NCI-H2029 treated with DMSO at 0.1 percent for 48 hours (cell line): ENCODE measurements at places on chromosomes 12 and 14.

DNA sequence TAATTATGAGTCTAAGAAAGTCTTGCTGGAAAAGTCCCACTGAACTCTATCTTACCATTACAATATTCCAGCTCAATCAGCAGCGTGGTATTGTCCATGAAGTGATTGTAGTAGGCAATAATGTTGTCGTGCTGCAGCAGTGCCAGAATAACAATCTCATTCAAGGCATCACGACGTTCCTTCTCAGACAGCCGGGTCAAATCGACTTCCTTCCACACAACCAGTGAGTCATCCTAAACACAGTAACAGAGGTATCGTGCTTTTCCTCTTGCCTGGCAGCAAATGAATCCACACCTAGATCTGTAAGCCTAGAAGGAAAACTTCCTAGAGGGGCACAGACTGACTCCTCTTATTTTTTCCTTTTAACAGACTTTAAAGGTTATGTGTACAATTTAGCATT lies 2.9 kb downstream of the NEK9 start:
- DNase-seq, result no peak

DNA sequence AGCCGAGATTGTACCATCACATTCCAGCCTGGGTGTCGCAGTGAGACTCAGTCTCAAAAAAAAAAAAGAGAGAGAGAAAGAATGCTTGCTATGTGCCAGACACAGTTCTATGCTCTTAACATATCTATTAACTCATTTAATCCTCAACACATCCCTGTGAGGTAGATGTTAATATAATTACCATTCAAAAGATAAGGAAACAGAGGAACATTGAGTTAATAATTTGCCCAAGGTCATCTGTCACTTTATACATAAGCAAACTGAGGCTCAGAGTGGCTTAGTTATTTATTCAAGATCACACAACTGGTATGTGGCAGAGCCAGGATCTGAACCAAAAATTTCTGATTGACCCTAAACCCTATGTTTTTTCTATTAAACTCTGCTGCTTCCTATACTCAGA lies 116.1 kb upstream of the BCAT1 start:
- DNase-seq, result no peak

- DNase-seq, result no peak
Measured at GRCh38 chr14:93648440-93649168, 139.7 kb downstream of the PRIMA1 start.

DNA sequence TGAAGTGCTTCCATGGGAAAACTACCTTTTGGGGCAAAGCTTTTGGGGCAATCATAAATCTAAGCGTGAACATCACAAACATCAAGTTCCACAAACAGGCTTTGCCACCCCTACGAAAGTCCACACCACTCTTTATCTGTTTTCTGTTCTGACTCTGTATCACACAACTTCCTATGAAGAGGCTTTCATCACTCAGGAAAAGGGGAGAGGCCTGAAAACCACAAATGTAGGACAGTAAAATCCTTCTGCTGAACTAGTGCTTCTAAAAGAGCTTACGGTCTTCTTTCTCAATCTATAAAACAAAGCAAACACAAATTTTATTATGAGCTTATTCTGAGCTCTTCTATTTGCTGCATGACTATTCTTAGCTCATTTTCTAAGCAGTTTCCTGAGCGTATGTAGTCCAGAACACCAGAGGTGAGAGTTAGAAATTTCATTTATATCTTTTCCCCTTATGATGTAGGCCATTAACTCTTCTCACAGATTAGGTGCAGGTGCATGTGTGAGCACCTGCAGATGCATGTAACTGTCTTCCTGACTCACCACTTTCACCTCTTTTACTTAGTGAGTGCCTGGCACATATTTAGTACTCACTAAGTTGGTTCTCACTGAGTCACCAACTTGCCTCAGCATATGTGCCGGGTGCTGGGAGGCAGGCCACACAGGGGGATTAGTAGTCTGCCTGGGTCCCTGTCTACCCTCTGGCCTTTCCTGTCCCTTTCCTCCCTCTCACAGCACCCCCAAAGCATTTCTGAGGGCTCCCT lies 32.9 kb upstream of the SYCP3 start:
- DNase-seq, result no peak

- DNase-seq, result no peak
Measured at GRCh38 chr12:14567351-14568162, at the start of gene PLBD1. TSS of gene PLBD1 (minus strand) at chr12:14567883. CDS start at chr12:14567696, 187 bp downstream.

GRCh38 chr12:21438643-21439042 lies 1.2 kb downstream of the PYROXD1 start:
- DNase-seq, result no peak

DNA sequence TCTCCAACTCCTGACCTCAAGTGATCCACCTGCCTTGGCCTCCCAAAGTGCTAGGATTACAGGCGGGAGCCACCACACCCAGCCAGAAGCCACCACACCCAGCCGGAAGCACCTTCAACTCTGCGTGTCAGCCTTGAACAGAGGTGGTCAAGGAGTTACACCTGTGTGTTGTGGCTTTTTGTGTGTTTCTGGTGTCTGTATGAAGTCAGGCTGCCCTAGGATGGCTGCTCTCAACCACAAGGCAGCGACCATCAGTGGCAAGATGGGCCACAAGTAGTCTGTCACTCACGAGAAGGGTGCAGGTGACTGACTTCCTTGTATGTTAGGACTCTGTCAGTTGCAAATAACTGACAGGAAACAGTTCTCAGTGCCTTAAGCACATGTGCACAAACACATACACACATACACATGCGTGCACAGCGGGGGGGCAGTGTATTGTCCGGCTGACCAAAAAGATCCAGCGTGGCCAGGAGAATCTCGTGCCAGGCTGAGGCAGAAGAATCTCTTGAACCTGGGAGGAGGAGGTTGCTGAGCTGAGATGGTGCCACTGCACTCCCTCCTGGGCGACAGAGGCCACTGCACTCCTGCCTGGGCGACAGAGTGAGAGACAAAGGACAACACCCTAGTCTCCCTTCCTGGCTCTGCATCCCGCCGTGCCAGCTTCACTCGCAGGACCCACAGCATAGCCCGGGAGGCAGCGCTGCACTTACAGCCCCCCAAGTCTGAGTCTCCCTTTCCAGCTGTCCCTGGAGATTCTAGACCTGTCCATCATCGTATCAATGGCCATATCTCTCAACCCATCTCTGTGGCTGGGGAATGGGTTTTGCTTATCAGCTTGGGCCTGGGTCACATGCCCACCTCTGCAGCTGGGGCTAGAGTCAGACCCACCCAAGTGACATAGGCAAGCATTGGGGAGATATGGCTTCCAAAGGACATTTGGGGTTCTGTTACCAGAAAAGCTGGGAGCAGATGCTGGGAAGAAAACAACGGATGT lies 13.7 kb downstream of the P2RX4 start:
- no peak for DNase-seq

- DNase-seq, result no peak
Measured at GRCh38 chr12:121983536-121984210, 38.0 kb upstream of the BCL7A start.

- DNase-seq, result no peak
Measured at GRCh38 chr14:90483571-90483974, 86.7 kb downstream of the CALM1 start.

DNA sequence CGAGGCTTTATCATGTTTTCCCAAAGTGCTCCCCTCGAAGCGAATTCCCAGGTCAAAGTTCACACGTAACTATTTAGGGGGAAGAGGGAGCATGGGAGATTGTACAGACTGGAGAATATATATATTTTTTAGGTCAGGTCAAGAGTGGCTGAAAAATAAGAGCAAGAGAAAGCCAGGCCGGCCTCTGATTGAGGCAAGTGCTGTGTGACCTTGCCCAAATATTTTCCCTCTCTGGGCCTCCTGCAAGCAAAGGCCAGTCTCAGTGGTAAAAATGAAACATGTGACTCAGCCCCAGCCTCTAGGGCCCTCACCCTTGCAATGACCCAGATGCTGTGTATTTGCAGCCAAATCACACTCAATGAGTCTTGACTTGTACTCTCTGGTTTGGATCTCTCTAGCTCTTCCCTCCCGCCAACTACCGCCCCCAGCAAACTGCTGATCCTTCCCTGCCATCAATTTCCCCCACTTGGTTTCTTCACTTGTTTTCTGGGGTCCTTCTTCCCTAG lies 34.1 kb downstream of the SMUG1 start:
- no peak for DNase-seq

DNA sequence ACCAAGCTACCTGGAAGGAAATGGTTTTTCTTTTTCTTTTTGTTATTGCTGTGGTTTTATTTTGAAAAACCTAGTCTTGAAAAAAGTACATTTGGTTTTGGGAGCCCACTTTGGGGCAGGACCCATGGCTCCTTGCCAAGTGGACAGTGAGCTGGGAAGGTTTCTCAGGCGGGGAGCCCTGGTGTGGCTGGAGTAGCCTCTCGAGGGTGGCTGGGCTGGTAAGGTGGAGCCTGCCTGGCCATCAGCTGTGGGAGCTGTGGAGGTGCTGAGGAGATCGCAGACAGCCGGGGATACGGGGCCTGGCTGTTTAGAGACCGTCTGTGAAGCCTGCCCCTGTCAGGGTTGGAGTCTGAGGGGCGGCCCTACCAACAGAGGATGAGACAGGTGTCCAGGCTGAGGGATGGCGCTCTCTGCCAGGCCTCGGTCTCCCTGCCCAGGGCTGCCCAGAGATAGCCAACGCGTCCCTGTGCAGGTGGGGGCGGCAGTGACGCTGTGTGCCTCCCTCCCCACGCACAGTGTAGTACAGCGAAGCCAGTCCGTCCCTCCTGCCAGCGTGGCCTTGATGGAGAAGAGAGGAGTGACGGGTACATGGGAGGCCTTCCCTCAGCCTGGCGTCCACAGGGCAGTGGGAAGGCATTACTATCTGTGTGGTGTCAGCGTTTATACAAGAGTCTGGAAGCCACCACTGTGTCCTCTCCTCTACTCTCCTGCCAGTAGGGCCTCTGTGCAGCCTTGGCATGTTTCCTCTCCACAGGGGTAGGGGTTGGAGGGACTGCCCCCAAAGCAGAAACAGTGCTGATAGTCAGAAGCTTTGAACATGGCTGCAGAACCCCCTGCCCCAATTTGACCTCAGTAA lies 5.9 kb downstream of the RIN3 start:
- DNase-seq, result no peak

DNA sequence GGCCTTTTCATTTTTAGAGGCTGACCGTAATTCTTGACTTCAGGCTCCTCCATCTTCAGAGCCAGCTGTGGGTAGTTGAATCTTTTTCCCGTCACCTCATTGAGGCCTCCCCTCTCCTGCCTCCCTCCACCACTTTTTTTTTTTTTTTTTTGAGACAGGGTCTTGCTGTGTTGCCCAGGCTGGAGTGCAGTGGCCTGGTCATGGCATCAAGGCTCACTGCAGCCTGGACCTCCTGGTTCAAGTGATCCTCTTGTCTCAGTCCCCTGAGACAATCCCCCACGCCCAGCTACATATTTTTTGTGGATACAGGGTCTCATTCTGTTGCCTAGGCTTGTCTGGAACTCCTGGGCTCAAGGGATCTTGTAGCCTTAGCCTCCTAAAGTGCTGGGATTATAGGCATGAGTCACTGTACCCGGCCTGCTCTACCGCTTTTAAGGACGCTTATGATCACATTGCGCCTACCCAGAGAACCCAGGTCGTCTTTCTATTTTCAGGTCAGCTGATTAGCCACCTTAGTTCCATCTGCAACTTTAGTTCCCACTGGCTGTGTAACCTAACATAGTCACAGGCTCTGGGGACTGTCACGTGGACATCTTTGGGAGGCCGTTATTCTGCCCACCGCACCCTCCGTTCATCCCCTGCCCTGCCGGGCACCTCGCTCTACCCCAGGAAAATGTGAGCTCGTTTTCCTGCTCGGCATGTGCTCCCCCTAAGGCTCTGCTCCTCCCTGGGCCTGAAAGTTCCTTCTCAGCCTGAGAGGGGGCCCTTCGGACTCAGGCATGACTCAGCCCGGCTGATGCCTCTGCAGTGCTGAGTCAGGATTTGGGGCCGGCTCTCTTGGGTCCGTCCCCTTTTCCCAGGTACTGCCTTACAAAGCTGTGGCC lies 13.4 kb downstream of the TNFAIP2 start:
- no peak for DNase-seq

DNA sequence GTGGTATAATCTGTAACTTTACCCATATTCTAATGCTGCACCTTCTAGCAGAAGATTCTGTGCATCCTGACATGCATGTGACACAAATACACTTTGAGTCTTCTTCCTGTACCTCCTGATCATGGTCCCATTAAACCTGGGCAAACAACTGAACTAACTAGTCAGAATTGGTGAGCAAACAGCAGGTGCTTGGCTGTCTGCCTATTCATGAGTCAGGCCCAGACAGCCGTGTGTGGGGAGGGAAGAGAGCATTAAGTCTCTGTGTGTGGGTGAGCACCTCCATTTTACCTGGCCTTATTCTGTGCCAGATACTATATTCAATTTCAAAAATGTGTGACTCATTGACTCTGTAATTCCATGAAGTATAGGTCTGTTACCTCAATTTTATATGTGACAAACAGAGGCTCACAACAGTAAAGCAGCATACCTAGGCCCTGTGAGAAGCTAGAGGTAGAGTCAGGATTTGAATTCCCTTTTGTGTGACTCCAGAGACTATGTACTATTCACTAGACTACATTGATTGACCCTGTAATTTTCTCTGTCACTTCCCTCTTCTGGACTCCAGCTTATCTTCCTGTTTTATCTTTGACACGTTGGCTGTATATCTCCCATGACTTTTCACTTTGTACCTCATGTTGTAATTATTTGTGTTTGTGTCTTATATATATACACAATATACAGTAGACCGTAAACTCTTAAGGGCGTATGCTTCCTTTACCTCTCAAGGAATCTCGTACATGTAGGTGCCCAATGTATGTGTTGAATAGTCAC lies 32.2 kb downstream of the SUSD6 start:
- peak; percentile 83 for DNase-seq

DNA sequence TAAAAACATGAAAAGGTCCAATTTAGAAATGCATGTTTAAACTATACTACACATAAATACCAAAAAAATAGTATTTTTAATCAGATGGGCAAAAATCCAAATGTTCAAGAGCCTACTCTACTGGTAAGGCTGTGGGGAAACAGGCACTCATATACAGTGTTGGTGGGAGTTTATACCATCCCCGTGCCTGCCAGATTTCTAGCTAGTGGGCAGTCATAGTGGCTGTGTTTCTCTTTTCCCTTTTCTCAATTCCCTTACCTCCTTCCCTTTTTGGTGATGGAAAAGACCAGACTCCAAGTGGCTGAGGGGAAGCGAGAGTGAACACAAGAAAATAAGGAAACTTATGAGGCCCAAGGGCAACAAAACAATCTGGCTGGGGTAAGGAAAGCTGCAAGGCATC lies 14.7 kb downstream of the ZNF641 start:
- DNase-seq, result no peak

GRCh38 chr14:87960013-87960787 lies 32.8 kb downstream of the GALC start:
- DNase-seq, result no peak

DNA sequence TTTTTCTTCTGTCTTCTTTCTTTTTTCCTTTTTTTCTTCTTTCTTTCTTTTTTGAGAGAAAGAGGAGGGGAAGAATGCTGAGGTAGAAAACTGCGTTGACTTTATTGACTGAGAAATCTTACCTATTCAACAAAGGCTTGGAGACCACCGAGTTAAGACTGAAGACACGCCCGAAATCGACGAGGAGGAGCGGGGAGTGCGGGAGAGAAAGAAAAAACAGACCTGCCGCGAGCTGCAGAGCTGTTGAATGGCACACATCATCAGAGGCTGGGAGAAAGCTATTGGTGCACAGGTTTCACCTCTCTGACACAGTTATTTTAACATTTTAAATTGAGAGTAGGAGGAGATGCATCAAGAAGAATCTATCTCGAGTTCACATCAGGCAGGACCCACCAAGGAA lies 5.1 kb downstream of the ASCL1 start:
- DNase-seq, result no peak
